ENCODE measurements at places on chromosomes 7 and 10.

DNA sequence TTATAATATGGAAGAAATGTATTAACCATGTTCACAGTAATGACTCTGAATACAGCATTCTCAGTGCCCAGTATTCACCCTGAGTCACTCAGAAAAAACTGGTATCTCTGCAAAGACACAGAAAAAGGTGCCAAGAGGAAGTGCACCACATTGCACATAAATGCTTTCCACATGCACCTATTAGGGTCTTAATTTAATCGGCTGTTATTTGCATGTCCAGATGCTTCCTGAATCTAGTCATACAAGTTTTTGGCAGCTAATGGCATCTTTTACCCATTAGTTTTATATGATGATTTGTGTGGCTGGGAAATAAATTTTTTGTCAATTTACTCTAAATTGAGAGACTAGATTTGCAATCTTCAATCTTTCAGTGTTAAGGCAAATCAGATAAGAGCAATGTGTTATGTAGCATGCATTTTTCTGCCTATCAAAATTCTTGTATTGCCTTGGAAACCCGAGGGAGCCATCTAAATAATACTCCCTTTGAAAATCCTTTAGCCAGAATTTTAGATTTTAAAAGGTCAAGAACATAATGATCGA, 58.2 kb downstream of the ZNF680 start:
- DNase-seq: no peak

GRCh38 chr7:85713171-85713570, 526.3 kb upstream of the SEMA3D start:
- DNase-seq: no peak

- DNase-seq: no peak
Observed at GRCh38 chr7:121941830-121942229, 68.9 kb downstream of the PTPRZ1 start.

DNA sequence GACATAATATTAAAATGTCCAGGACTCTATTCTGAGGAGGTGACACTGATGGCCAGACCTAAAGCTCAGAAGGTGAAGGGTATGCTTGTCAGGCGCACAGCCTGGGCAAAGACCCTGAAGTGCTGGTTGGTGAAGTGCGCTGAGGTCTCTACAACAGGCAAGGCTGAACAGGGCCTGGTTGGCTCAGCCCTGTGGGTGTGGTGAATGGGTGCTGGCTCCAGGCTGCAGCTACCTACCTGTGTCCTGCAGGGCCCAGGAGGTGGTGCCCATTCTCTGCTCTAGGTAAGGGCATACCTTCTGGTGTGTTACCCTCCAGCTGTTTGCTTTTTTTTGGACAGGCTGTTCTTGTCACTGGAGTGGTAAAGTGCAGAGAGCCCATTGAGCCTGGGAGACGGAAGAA, 85.1 kb downstream of the RAMP3 start:
- no peak for DNase-seq

DNA sequence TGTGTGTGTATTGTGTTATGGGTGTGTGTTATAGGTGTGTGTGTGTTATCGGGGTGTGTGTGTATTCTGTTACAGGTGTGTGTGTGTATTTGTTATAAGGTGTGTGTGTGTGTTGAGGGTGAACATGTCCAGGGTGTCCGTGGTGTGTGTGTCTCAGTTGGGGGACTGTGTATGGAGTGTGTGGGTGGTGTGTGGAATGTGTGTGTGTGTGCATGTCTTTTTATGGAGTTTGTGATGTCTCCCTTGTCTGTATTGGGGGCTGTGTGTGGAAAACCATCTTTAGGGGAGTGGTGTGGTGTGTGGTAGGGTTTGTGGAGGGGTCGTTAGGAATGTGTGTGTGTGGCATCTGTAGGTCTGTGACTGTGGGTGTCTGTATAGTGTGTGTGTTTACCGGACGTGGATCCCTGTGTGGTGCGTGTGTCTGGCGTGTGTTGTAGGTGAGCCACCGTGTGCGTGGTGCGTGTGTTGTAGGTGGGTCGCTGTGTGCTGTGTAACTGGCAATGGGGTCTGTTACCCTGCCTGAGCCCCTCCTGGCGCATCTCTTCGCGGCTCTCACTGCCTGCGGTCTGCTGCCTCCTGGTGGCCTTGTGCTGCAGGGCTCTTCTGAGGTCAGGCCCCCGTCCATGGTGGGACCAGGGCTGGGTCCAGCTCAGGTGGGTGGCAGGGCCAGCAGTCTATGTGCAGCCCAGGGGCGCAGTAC, 61.7 kb downstream of the PALD1 start:
- no peak for DNase-seq

DNA sequence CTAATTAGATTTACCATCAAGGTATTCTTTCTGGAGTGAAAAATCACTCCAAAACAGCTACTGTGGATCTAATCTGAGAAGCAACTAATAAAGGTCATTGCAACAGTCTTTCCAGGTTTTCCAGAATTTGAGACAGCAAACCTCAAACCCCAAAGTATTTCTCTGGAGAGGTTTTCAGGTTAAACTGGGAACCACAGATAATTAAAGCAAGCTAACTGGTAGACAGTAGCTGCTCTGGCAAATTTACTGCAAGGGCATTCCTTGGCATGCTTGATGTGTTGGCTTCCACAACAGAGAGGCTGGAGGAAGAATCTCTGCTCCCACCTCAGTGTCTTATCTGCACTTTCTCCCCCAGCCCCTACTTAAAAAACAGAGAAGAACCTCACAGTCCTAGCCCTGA, 140.0 kb upstream of the NRBF2 start:
- DNase-seq: no peak

GRCh38 chr10:106864031-106864430, 300.5 kb downstream of the SORCS1 start:
- DNase-seq: no peak

DNA sequence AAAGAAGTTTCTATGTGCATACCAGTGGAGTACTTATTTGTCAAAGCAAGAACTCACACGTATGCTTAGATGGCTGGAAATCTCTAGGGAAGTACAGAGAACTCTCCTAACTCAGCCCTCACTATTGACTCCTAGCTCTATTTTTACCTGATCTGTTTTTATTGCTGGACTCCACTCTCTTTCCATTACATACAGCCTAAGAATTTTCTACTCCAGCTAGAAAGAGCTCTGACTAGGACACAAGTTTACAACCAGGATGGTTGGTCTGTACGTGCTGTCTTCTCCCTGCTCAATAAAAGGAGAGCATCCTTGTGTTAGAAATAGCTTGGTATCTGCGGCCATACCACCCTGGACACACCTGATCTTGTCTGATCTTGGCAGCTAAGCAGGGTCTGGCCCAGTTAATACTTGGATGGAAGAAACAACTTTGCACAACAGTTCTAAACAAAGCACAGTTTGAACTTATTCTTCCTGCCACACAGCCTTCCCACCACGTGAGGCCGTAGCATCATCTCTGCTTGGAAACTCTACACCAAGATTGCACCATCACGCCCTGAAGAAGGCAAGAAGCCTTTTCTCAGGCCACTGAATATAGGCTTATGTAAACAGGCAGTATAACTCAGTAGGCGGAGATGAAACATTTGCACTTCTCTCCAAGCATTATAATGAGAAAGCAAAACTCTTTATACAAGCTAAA, 50.7 kb downstream of the KCNMA1 start:
- no peak for DNase-seq

DNA sequence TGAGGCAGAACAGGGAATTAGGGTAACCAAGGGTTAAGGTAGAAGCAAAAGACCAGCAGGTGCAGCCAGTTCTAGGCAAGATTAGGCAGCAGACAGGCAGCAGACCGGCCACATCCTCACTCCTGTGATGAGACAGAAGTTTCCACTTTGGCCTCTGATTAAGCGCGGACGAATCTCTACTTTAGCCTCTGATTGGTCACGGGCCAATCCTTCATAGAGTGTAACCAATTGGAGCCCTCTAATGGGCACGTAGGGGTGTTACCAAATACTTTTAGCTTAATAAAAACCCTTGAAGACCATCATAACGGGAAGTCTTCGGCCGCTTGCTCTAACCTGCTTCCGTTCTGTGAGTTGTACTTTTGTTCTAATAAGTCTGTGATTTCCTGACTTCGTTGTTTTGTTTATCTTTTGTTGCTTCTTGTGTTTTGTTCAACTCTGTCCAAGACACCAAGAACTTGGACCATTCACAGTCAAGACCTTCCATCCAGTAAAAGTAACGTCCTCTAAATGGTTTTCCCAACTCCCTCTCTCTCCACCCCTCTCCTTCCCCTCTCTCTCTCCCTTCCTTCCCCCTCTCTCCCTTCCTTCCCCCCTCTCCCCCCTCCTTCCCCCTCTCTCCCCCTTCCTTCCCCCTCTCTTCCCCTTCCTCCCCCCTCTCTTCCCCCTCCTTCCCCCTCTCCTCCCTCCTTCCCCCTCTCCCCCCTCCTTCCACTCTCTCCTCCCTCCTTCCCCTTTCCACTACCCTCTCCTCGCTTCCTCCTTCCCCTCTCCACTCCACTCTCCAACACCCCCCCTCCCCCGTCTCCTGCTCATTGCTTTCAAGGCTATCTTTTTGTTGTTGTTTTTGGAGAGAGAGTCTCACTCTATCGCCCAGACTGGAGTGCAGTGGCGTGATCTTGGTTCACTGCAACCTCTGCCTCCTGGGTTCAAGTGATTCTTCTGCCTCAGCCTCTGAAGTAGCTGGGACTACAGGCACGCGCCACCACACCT, 13.2 kb upstream of the MALSU1 start:
- DNase-seq: no peak

DNA sequence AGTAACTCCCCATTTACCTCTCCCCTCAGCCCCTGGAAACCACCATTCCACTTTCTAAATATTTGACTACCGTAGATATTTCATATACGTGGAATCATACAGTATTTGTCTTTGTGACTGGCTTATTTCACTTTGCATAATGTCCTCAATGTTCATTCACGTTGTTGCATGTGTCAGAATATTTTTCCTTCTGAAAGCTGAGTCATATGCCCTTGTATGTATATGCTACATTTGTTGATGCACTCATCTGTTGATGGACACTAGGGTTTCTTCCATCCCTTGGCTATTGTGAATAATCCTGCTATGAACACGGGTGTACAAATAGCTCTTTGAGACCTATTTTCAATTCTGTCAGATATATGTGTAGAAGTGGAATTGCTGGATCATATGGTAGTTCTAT, 25.8 kb upstream of the TSPAN13 start:
- no peak for DNase-seq

DNA sequence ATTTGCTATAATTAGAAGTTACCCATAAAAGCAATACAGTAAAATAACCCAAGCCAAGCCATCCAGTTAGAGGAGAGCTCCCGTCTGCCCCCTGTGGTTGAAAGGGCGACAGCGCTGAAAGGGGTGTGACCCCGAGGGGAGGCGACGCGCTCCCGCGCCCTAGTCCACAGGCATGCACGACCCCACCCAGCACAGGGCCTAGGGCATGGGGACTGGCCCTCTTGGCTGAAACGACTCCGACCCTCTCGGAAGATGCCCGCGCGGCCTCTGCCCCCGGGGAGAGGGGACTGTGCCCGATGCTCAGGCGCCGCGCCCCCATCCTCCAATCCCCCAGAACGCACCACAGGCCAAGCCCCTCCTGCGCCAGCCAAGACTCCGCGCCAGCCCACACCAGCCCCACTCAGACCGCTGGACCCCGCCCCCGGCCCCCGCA, 64.0 kb downstream of the CSGALNACT2 start:
- no peak for DNase-seq

- DNase-seq: peak; percentile 71
Observed at GRCh38 chr10:50605269-50605950, 18.3 kb downstream of the SGMS1 start.

GRCh38 chr10:106401161-106401560, 763.3 kb downstream of the SORCS1 start:
- DNase-seq: no peak

DNA sequence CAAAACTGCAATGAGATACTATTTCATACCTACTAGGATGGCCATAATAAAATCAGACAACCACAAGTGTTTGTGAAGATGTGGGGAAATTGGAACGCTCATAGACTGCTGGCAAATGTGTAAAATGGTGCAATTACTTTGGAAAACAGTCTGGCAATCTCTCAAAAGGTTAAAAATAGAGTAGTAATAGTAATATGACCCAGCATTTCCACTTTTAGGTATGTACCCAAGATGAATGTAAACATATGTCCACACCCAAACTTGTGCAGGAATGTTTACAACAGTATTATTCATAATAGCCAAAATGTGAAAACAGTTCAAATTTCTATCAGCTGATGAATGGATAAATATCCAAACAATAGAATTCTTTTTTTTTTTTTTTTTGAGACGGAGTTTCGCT, 731.6 kb upstream of the ANKRD30A start:
- no peak for DNase-seq

- DNase-seq: no peak
Observed at GRCh38 chr10:30442019-30442606, 8.1 kb downstream of the MAP3K8 start.

DNA sequence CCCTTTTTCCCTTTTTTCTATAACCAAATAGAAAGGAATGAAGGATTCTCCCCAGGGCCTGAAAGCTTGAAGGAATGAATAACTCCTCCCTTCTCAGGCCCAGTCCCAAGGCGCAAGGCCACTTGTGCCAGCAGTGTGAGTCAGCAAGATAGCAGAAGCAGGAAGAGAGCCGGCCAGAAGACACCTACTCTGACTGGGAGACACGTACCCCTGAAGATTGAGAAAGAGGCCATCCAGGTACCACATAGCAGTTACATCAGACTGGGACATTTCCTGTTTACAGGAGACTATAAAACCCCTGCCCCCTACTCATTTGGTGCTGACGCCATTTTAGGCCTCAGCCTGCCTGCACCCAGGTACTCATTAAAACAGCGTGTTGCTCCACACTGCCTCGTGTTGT, 65.5 kb downstream of the LRRC17 start:
- peak; percentile 29 for DNase-seq

DNA sequence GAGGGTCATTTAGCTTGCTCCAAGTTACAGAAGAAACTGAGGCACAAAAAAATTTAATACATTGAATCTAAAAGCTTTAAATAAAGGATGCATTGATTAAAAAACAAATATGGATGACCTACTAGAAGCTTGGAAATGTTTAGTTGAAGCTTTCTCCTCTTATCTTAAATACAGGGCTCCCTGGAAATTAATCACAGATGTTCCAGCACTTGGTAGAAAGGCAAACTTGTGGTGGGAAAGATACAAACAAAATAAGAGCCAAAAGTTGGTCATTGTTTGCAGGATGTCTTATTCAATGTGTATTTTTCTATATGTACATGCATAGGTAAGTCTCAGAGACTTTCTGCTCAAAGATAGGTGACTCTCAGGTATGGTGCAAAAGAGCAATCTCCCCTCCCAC, 40.7 kb upstream of the LYZL1 start:
- DNase-seq: no peak

DNA sequence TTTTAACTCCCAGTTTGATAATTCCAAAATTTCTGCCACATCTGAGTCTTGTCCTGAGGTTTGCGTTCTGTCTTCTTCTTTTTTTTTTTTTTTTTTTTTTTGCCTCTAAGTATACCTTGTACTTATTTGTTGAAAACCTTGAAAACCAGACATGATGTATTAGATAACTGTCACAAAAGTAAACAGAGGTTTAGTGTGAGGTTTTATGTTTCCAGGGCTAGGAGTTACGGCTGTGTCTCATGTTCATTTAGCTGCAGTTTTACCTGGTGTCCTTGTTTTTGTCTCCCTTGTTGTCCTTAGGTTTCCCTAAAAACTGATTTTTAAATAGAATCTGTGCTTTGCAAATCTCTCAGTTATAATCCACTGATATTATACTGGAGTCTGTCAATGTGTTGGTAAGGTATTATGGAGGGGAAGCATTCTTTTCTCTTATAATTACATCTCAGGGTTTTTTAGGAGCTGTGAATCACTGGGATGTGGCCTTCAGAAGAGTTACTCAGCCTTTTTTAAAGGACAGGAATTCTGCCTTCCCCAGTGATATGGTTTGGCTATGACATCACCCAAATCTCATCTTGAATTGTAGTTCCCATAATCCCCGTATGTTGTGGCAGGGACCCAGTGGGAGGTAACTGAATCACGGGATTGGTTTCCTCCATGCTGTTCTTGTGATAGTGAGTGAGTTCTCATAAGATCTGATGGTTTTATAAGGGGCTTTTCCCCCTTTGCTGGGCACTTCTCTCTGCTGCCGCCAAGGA, 95.0 kb downstream of the CDCA7L start:
- DNase-seq: peak; percentile 38
